ENCODE measurements at places on chromosomes 11 and 22.

DNA sequence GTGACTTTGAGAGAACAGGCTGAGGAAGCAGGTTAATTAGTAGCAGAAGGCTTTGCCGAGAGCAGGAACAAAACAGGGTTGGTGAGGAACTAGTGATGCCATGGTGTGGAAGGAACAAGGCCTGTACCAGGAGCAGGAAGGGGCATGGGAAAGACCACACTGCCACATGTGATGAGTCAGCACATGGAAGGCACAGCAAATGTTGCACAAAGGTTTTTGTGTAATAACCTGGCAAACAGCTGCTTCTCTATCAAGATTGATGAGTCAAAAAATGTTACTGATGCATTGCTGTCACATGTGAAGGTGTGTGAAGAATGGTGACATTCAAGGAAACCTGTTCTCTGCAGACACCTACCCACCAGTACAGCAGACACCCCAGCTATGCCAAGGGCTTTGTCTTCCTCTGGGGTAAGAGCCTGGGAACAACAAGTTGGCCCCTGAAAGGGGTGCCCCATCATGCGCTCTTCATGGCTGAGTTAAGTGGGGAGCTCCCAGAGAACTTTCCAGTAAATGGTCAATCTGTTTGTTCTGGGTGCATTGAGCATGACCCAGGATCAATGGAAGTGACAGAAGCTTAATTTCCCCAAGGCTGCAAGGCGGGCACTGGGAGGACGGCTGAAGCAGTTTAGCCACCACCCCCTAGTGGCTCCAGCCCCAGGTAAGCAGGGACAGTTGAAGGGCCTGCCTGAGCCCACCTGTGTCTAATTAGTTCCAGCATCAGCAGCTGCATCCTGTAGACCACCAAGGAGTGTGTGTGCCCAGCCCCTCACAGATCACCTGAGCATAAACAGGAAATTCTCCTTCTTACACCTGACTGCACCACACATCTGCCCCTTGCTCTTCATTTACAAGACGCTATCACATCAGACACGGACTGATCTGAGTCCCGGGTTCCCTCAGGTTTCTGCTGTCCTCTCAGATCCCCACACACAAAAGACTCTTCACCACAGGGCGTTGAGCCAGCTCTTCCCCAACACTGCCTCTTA is 47.6 kb downstream of the GGTLC2 start:
- no peak for DNase-seq

GRCh38 chr11:75986966-75987365 is 172.0 kb downstream of the UVRAG start:
- DNase-seq: no peak

- DNase-seq: peak; percentile 72
Measured at GRCh38 chr22:44683237-44683636, 18.8 kb upstream of the PRR5 start.

DNA sequence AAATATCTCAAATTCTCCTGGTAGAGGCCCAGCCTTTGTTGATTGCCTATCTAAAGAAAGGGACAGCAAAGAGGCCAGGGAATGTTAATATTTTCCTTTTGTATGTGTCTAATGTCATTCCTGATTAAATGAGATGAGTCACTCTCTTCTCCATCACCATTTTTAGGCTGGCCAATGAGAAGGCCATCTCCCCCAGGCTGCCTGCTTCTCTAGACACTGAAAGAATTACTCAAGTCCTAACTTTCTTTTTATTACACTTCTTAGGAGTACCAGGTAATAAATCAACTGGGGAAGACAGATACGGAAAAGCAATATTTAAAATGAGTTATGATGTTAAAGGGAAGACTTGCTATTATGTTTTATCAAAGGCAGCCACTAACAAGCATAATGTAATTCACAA is 259.2 kb upstream of the SORL1-AS1 start:
- no peak for DNase-seq

DNA sequence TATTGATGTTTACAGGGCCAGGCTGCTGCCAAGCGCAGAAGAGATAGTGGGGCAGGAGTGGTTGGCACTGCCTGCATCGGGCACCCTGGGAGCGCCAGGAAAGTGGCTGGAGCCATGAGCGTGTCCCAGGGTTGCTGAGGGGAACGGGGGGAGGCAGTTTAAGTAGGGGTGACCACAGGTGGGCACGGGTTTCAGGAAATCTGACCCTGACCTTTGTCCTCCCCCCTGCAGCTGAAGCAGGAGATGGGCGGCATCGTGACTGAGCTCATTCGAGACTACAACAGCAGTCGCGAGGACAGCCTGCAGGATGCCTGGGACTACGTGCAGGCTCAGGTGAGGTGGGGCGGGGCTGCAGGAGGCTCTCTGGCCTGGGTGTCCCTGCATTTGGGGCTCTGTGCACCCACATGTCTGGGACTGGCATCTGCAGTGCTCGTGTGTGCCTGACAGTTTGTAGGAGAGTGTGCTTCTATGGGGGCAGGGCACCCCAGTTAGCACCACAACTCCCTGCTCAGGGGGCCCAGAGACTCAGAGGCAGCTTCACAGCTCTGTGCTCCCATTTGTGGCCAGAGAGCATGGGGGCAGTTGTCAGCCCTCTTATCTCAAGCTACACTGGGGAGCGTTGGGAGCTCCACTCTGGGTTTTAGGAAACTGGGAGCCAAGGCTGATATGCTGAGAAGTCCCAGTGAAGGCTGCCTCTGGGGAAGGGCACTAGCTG is 49.7 kb downstream of the CD82 start:
- DNase-seq: no peak

GRCh38 chr11:40188848-40189247 is 1270.6 kb downstream of the LRRC4C start:
- DNase-seq: no peak

DNA sequence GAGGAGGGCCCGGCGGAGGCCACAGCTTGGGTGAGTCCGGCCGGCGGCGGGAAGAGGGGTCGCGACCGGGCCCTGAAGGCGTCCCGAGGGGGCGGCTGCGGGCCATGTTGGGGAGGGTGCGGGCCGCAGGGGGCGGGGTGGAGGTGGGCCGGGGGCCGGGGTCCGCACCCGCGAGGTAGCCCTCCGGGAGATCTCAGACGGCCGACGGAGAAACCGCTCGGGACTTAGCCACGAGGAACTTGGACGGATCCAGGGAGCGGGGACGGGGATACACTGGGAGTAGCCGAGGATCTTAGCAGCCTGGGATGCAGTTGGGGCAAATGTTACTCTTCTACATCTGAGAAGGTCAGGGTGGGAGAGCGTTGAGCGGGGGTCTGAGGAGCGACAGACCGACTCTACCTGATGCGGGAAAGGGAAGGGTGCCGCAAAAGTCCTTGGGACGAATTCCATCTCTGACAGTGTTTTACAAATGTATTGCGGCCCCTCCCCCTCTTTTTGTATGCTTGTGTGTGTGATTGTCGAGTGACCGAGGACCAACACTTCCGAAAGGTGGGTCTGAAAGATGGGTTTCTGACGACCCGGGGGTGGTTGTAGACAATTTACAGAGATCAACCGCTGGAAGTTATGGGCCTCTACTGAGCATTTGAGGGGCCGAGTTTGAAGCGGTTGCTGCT is 658 bp downstream of the STIP1 start:
- DNase-seq: peak; percentile 59

DNA sequence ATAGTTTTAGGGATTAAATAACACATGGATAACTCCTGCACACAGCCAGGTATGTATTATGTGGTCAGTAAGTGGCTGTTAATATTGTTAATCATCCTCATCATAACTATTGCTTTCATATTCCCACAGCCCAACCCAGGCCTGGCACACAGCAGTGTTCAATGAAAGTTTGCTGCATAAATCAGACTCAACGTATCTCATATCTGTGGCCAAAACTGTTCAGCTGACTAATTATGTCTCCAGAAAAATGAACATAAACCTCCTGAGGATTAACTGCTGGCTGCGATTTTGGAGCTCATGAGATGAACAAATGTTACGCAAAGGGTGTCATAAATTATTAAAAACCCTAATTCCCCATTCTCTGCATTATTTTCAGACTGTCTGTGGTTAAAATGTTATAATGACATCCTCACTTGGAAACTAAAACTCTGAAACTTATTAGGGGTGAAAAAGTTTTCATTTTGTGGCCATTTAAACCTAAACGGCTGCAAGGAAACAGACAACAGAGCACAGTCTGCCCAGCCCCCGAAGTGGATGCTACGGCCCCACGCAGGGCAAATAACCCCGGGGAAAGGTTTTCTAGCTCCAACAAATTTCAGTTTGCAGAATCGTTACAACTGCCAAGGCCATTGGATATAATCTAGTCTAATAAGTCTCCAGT is 17.3 kb downstream of the ABCC8 start:
- no peak for DNase-seq

DNA sequence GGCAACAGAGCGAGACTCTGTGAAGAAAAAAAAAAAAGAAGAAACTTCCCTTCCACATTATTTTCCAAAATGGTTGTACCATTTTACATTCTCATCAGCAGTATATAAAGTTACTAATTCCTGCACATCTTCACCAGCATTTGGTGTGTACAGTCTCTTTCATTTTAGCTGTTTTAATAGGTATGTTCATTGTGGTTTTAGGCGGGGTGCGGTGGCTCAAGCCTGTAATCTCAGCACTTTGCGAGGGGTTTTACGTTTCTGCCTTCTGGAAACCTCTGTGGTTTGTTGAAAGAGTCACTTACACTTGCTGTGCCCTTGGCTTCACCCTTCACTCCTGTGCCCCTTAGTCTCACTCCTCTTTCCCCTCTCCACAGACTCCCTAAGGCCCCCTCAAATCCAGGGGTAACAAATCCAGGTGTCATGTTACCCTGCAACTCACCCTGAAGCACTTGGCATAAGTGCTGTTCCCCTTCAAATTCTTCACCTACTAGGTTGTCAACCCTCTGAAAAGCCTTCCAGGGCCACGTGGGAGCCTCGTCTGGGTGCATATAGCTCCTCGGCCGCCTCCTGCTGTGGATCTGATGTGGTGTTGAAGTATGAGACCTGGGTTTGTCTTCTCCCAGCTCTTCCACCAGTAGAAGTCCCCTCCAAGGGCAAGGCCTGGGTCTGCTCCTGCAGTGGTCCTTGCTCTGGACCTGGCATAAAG is 20.8 kb downstream of the TOB2 start:
- peak; percentile 58 for DNase-seq

GRCh38 chr22:36328635-36329253 is 59.0 kb downstream of the MYH9 start:
- DNase-seq: peak; percentile 52

- DNase-seq: peak; percentile 35
Measured at GRCh38 chr11:14644226-14645014, 816 bp downstream of the PDE3B start.

DNA sequence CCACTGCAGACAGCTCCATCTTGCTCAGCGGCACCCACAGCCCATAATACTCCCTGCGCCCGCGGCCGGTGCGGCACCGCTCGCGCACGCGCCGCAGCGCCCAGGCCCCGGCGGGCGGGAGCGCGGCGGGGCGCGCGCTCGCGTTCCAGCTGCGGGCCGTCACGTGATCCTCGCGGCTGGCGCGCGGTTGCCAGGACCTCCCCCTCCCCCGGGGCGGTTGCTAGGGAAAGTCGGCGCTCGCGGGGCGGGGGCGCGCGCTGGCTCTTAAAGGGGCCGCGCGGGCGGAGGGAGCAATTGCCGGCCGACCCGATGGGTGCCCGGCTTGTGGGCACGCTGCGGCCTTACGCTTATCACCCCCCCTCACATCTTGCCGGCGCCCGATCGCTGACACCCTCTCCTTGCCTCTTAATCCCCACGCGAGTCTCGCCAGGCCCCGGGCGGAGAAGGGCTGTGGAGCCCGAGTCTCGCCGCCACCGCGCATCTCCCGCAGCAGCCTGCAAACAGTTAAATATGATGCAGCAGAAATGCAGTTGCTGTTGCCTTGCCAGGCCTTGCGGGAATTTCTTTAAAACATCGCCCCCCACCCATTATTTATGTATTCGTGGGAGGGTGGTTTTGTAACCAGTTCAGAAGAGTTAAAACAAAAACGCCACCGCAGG is at the start of gene CBX6:
Gene CBX6 (minus strand): TSS at position 45 of the 659 bp plus-strand sequence. CDS start 26 bp downstream, at position 19.
- peak; percentile 94 for DNase-seq

DNA sequence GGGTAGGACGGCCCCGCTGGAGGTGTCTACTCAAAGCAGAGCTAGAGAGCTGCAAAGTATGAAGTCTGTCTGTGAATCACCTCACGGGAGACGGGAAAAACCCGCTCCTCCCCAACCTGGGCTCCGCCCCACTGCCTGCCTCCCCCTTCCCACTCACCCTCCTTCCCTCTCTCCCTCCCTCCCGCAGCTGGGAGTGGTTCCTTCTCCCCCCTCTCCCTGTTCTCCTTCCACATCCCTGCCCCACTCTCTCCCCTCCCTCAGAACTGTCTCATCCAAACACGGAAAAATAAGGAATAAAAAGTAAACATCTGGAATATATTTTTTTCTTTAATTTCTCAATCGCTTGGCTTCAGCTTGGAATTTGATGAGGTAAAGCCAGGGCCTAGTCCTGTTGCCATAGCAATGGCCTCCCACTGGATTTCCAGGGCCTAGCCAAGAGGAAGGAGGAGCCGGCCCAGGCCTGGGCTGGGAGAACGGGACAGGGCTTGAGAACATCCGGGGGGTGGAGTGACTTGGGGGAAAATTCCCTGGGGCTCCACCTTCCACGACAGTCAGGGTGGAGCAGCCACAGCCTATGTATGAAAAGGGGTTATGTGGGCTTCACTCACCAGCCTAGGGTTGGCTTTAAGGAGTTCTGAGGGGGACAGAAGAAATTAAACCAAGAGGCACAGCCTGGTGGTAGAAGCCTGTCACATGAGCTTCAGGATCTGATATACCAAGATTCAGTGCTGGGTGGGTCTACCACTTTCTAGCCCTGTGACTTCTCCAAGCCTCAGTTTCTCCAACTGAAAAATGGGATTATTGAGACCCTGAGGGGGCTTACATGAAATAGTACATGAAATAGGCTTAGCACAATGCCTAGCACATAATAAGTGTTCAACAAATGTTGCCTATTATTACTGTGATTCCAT is 2.2 kb downstream of the TNKS1BP1 start:
- no peak for DNase-seq

- no peak for DNase-seq
Measured at GRCh38 chr11:12762278-12762677, 88.1 kb downstream of the TEAD1 start.

DNA sequence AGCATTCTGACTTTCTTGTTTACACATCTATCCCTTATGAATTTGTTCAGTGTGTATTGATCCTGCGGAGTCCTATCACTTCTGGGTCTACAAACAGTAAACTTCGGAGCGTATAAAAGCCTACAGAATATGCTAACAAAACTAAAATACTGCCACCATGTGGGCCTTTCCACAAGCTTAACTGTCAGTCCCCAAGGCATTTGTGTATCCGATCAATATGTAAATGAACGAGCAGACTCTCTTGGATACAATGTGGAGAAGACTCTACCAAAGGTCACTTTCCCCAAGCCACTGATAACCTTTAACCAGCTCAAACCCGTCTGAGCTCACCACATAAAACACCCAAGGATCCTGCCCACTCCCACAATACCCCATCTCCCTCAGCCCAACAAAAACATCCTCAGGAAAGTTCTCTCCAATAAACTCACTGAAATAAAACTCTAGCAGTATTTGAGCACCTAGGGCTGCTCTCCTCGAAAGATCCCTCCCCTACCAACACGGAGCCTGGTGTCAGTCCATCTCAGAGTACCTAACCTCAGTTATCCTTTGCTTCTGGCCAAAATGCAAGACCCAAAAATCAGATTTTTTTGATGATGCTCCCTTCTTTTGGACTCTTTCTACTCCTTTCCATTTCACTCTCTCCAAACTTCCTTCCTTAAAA is 17.8 kb downstream of the ADA2 start:
- no peak for DNase-seq

- DNase-seq: no peak
Measured at GRCh38 chr11:36945384-36945783, 347.3 kb upstream of the RAG2 start.

Data from activated CD4-positive, alpha-beta T cell treated with anti-CD3 and anti-CD28 coated beads, Interleukin-2, amount 50 U/mL, for 16 hours (primary cell).